ENCODE measurements at places on chromosomes 6 and 20.

GRCh38 chr20:51280047-51280446 is 257.1 kb upstream of the KCNG1 start:
- H3K27ac ChIP-seq, result no peak overlapping the region
- H3K4me3 ChIP-seq, result no peak overlapping the region
- H3K36me3 ChIP-seq, result no peaks in the 10 kb centered on the region
- H3K27me3 ChIP-seq, result peaks cover 21% of the 10 kb centered on the region
- no peaks in the 10 kb centered on the region for H3K4me1 ChIP-seq

DNA sequence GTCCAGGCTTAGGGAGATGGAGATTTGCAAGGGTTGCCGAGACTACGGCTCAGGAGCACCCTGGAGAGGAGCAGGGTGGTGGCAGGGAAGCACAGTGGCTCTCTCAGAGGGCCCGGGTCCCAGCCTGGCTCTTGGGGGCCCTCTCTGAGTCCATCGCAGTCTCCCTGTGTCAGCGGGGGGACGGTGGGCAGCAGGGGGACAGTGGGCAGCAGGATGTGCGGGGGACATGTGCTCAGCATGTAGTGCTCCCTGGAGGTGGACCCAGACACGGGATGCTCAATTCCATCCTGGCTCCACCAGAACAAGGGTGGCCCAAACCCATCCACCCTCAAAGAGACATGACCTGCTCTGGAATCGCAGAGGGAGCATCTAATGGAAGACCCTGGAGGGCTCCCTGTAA is 43.0 kb upstream of the ZBP1 start:
- no peak overlapping the region for H3K4me3 ChIP-seq
- DNase-seq, result no peak
- no peak overlapping the region for H3K27ac ChIP-seq
- H3K36me3 ChIP-seq, result no peaks in the 10 kb centered on the region
- peaks cover 7% of the 10 kb centered on the region for H3K4me1 ChIP-seq
- no peaks in the 10 kb centered on the region for H3K27me3 ChIP-seq

GRCh38 chr6:5308066-5308465 is 46.8 kb downstream of the FARS2 start:
- DNase-seq, result no peak
- H3K27ac ChIP-seq, result no peak overlapping the region
- H3K4me3 ChIP-seq, result no peak overlapping the region
- H3K36me3 ChIP-seq, result peaks cover 4% of the 10 kb centered on the region
- peaks cover 11% of the 10 kb centered on the region for H3K4me1 ChIP-seq

- peaks cover 61% of the 10 kb centered on the region for H3K4me1 ChIP-seq
- H3K36me3 ChIP-seq, result peaks cover 12% of the 10 kb centered on the region
- peak overlapping the region; percentile 69 for H3K27ac ChIP-seq
- DNase-seq, result peak; percentile 59
- no peaks in the 10 kb centered on the region for H3K27me3 ChIP-seq
These were observed 36.5 kb upstream of the MPC1 start for GRCh38 chr6:166419286-166419685.

GRCh38 chr20:20369250-20370093 is 1.6 kb downstream of the INSM1 start:
- H3K4me1 ChIP-seq, result peaks cover 23% of the 10 kb centered on the region
- H3K4me3 ChIP-seq, result peak overlapping the region; percentile 85
- peaks cover 3% of the 10 kb centered on the region for H3K36me3 ChIP-seq
- peak overlapping the region; percentile 85 for H3K27ac ChIP-seq

DNA sequence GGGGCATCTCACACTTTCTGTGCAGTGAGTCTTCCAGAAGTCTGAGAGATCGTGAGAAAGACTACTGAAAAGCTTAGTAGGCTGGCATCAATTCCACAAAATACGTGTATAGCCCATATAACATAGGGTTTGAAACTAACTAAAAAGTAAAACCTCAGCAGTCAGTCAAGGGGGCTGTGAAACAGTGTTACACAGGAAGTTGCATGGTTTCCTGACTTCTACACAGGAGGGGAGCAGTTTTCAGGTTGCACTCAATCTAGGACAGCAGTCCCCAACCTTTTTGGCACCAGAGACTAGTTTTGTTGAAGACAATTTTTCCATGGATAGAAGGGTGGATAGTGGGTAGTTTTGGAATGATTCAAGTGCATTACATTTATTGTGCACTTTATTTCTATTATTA is 4.7 kb upstream of the LY86 start:
- peaks cover 5% of the 10 kb centered on the region for H3K36me3 ChIP-seq
- no peak overlapping the region for H3K27ac ChIP-seq
- H3K4me1 ChIP-seq, result peaks cover 56% of the 10 kb centered on the region
- no peak overlapping the region for H3K4me3 ChIP-seq
- H3K27me3 ChIP-seq, result no peaks in the 10 kb centered on the region

Data from activated naive CD8-positive, alpha-beta T cell treated with anti-CD3 and anti-CD28 coated beads, Interleukin-2, amount 50 U/mL, for 24 hours (primary cell).